ENCODE measurements at places on chromosomes 3 and 15. TPM values are rescaled to one million over a fixed set of nuclear protein-coding genes. Genes with fewer than 3 reads are reported as not detected.

Gene STARD5
- total RNA-seq: 5.9 TPM

Gene GPR156
- 0.24 TPM for total RNA-seq

Gene FSTL1
- total RNA-seq: 1.4 TPM

Gene FSIP1
- total RNA-seq: 0.34 TPM

GRCh38 chr3:108513961-108514360 is 3.6 kb upstream of the MYH15 start:
- no peak for ATAC-seq

DNA sequence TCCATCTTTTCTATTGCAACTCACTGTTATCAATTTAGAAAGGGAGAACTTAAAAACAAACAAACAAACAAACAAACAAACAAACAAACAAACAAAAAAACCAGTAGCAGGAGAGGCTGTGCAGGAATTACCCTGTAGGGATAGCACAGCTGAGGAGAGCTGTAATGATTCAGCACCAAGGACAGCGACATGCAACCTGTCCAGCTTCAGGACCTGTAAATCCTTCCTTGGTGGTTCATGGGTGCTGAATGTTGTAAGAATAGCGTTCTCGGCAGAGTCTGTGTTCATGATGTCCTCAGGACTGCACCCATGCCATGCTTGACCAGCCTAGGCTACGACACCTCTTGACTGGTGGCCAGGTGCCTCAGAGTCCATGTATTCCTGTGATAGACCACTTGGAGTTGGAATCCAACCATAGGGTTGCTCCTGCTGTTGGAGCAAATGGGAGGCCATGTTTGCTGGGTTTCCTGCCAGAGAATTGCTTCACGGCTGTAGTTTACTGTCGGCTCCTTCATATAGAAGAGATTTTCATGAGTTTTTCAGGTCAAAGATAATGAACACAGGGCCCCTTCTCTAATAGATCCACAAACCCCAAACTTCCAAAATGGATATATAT is 65.9 kb downstream of the CACNA2D3 start:
- no peak for ATAC-seq

Measured in activated T-helper 17 cell treated with anti-CD3 and anti-CD28 coated beads, Interleukin-2, amount 50 U/mL, for 72 hours (primary cell).